ENCODE measurements at places on chromosomes 3 and 15.

GRCh38 chr3:52841211-52841980 is 6.6 kb upstream of the MUSTN1 start:
- no peak for DNase-seq

DNA sequence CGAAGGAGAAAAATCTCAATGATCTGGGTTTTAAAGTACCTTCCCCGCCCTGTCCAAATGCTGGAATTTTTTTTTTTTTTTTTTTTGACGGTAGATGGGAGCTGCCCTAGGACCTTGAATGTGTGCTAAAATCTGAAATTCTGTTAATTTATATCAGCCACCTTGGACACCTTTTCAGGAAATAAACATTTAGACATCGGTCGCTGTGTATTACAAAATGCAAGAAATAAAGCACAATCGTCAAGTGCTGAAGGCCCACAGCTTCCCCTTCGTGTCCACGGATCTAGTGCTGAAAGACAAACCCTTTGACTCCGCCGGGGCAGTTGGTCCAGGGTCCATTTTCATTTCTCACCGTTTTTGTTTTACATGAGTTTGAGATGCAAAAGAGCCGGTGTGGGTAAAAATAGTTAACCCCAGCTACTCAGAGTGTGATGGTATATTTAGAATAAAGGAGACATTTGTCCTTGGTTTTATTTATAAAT is 90.2 kb upstream of the CHD2 start:
- DNase-seq, result peak; percentile 70

DNA sequence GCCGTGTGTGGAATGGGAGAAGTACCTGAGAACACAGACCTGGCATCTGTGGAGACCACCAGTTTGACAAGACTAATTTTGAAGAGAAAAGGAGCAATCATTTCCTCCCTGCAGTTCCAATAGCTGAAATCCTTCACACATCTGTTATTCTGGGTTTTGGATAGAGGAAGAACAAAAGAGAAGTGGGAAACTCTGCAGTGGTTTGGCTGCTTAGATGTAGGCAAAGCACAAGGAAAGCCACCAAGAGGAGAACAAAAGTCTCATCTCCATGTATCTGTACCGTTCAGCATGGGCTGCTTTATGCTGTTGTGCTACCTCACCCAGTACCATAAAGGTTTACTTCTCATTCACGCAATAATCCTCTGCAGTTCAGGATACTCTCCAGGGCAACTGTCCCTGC is 153.1 kb upstream of the COL8A1 start:
- no peak for DNase-seq

DNA sequence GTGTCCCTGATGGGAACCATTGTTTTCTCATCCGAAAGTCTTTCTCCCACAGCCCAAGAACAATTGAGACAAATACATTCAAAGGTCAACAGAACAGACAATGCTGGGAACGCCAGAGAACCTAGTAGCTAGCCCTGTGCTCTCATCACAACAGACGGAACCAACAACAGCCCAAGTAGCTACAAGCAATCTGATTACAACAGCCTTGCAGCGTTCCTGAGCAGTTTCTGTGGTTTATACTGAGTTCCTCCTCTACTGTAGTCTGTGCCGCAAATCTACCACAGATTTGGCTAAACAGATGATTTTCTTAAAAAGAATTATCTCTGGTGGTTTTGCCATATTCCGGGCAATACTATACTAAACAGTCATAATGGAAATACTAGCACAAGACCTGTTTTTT is 435.6 kb downstream of the MECOM start:
- no peak for DNase-seq

- DNase-seq, result peak; percentile 32
Observed at GRCh38 chr15:60526127-60526616, 47.2 kb upstream of the ICE2 start.

DNA sequence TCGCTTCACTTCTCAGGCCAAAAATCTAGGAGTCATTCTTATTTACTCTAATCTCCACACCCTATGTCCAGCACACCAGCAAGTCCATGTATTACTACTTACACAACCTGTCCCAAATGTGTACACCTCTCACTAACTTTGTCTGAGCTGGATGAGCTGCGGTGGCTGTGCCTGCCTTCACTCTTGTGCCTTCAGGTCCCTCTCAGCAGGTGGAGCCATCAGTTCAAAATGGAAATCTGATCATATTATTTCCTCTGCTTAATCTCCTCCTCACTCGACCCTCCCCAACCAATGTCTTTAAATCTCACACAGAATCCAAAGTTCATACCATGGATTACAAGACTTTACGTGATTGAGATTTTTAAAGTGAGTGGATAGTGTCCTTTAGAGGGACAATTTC is 82.8 kb downstream of the SSR3 start:
- no peak for DNase-seq

DNA sequence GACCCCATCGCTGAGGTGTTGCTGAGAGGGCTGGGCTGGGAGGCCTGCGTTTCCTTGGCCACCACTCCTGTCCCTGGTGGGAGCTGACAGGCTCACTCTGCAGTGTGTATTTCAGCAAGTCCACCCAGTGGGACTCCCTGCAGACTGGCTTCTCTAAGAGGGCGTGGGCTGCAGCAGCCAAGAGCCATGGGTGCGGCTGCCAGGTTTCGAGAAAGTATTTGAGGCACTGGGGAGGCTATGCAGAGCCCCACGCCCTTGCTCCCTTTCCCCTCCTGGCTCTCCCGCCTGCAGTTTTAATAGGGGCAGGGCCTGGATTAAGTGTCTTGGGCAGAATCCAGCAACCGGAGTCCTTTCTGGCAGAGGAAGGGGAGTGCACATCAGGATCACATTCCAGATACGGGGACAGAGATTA is 242.1 kb downstream of the THSD4 start:
- DNase-seq, result no peak

DNA sequence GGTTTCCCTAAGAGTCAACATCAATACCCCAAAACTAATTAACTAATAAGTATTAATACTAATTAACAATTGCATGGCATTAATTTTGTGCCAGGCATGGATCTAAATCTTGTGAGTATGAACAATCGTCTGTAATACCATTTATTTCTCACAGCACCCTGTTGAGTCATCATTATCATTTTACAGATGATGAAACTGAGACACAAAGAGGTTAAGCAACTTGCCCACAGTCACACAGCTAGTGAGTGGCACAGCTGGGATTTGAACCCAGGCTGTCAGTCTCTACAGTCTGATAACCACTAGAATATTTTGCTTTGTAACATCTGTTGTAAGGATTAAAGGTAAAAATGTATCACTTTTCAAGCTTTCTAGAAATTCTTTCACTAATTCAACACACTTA is 423.4 kb upstream of the WNT5A start:
- DNase-seq, result no peak

GRCh38 chr15:69876064-69876940 is 221.4 kb downstream of the TLE3 start:
- no peak for DNase-seq

DNA sequence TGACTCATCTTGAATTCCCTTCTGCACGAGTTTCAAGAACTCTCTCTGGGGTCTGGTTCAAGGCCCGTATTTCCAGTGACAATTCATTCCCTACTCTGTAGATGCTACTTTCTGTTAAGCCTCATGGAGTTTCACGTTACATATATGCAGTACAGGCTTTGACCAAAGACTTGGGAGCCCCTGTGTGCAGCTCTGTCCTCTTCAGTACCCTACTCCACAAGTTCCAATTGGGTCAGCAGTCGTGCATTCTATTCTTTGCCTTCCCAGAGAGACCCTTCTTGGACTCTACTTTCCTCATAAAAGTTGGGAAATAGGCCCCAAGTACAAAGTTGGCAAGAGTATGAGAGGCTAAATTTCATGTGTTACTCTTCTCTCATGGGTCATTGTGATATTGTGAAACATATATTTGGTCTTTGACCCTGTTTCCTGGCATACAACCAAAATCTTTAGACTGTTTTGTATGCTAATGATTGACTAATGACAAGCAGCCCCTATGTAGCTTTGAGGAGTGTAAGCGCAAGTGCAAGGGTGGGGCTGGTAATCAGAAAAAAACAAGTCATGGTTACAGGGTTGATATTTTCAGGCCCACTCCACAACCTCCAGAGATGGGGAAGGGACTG is 15.0 kb upstream of the CCDC50 start:
- no peak for DNase-seq

GRCh38 chr3:25281041-25281731 is 146.9 kb upstream of the RARB start:
- no peak for DNase-seq

- peak; percentile 94 for DNase-seq
Observed at GRCh38 chr3:186406669-186407635, 44.9 kb upstream of the DGKG start.

DNA sequence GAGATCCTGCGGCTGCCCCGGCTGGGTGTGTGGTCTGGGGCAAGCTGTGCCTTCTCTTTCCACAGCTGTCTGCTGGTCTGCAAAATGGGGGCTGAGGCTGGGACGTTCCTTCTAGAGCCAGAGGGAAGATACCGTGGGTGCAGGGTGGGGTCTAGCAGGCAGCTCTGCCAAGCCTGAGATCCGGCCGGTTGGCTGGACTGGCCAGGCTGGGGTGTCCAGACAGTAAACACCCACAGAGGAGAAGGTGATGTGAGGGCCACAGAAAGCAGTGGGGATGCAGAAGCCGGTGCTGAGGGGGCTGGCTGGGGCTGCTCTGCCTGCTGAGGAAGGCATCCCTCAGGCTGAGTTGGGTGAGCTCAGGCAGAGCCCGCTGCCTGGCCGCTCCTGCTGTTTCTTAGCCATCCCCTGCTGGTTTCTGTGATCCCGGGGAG is 46.1 kb downstream of the FBLN2 start:
- DNase-seq, result no peak

DNA sequence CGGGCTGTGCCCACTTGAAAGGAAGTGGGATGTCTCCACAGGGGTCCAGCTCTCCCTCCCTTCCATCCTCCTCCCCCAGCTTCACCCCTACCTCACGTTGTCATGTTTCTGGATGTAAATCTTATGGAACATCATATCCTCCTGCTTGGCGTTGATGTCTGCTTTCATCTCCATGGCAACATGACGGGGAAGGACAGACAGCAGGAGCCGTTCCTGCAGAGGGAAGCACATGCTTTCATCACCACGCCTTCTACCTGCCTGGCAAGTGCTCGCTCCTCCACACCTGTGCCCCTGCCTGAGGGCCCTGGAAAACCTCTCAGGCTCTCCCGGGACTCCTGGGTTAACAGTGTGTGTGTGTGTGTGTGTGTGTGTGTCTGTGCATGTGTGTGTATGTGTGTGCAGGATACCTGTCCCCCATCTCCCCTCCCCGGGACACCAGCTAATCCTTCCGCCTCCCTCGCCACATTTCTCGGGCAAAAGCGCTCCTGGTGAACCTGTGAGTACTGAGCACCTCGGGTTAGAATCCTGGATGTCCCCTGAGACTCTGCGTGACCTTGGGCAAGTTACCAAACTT is 101.1 kb downstream of the ADCY5 start:
- no peak for DNase-seq

- DNase-seq, result no peak
Observed at GRCh38 chr3:126442856-126443242, 32.8 kb downstream of the ZXDC start.

DNA sequence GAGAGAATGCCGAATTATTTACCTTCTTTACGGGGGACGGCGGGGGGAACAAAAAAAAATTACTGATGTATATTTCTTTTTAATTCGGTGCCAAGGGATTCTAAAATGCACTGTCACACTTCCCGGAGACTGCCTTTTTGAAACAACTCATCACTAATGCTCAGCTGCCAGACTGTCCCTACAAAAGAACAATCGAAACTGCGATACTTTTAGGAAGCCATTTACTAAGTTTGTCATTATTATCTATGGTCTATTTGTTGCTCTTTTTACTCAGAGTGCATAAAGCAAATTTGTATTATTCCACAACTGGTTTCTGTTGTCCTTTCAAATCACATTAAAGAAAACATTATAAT is 60.8 kb downstream of the TM4SF4 start:
- no peak for DNase-seq

- DNase-seq, result peak; percentile 90
Observed at GRCh38 chr3:188397766-188398705, 244.1 kb downstream of the LPP start.

GRCh38 chr15:60264566-60264965 is 133.2 kb downstream of the ANXA2 start:
- no peak for DNase-seq

DNA sequence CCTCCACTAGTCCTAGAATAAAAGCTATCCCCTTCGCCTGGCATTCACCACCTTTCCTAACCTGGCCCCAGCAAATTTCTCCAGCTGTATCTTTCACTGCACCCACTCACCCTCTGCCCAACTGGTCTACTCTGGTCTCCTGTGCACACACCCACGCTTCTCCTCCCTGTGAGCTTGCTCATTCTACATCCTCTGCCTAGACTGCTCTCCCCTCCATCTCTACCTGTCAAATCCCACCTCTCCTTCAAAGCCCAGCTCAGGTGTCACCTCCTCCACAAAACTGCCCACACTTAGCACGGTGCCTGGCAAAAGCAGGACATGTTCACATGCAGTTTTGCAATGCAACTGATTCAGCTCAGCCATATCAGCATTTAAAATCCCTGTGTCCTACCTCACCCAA is 45.8 kb upstream of the NTRK3 start:
- DNase-seq, result peak; percentile 28

DNA sequence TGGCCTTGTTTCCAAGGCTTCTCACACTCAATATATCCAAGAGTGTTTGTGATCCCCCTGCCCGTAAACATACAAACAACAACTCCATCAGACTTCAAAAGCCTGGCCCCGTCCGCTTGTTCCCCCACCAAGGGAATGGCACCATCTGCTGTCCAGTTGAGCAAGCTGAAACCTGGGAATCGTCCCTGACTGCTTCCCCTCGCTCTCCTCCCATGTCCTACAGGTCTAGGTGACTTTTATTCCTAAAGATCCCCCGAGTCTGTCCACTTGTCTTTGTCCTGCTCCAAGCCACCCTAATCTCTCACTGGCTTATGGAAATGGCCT is 27.9 kb upstream of the FAM174B start:
- DNase-seq, result no peak

DNA sequence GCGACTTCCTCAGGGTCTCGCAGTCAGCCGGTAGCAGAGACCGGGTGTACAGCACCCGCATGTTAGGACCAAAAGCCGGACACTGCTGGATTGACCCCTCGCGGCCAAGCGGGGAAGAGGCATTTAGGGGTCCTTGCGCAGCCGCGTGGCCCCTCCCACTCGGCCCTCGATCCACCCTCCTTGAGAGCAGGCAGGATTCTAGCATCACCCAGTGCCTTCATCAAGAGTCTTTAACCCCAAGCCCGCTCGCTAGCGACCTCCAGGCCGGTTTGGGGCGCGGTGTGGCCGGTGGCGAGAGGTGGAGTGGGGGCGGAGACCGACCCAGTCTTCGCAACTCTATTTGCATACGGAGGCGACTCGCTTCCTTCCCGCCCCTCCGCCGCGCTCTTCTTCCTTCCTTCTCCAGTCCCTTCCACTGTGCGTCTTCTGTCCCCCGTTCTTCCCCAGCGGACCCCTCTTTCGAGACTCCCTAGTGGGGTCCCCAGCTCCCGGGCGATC is at the start of gene ST6GAL1:
Gene ST6GAL1, plus strand, starts transcription at position 384 of the 498 bp plus-strand sequence. CDS start 112,178 bp downstream, outside the sequence.
- DNase-seq, result peak; percentile 13
